ENCODE measurements at places on chromosomes 13 and 19.

- no peak for DNase-seq
Observed at GRCh38 chr13:19818223-19818842, 35.6 kb upstream of the PSPC1 start.

DNA sequence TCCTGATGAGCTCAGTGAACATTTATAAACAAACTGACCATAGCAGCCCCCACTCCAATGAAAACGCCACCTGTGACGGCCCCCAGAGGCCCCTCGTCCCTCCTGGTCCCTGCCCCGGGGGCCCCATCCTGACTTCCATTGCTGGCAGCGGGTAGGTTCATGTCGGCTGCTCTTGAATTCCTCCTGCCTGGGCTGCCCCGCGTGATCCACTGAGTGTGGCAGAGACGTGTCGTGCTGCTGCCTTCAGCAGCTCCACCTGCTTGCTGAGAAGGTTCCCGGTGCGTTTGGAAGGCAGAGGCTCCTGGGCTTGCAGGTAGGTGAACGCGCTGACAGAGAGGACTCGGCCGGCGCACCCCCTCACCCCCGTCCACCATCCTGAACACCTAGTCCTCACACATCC is 11.6 kb downstream of the C2CD4C start:
- DNase-seq: no peak

DNA sequence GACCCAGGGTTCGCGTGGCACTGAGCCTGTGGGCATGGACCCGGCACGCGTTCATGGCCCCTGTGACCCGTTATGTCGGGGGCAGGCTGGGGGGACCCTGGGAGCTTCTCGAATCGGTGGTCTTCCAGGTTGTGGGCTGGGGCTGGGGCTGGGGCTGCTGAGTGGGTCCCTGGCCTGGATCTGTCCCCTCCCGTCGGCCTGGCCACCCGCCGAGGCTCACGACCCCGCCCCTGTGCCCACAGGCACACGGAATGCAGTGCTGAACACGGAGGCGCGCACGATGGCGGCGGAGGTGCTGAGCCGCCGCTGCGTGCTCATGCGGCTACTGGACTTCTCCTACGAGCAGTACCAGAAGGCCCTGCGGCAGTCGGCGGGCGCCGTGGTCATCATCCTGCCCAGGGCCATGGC is 6.5 kb downstream of the NCLN start:
- DNase-seq: no peak

- DNase-seq: no peak
Observed at GRCh38 chr19:19206938-19207337, 3.7 kb upstream of the NR2C2AP start.

- DNase-seq: no peak
Observed at GRCh38 chr13:97107815-97108529, 113.7 kb upstream of the OXGR1 start.

- DNase-seq: no peak
Observed at GRCh38 chr19:20397292-20397691, 168.3 kb downstream of the ZNF737 start.

Data from NCI-H1105 treated with DMSO at 0.1 percent for 48 hours (cell line).